ENCODE measurements at places on chromosomes 13 and 19.
A peak's percentile ranks its signal among the peaks of the same experiment; 100 is the strongest.

DNA sequence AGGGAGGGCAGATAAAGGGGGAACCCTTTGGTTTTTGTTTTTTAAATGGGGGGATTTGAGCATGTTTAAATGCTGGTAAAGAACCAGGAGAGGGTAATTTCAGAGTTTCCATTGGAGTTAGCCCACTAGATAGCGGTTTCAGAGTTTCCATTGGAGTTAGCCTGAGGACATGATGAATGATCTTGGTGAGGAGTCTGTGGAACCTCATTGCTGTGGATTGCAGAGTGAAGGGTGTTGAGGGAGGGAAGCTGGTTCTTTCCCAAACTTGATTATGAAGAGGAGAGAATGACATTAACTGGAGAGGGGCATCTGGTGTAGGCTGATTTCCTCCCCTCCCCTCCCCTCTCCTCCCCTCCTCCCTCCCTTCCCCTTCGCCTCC is 5.0 kb downstream of the WASF3 start:
- ATAC-seq, result no peak

GRCh38 chr13:25886438-25887214 is 165.2 kb downstream of the SHISA2 start:
- ATAC-seq, result peak; percentile 90

DNA sequence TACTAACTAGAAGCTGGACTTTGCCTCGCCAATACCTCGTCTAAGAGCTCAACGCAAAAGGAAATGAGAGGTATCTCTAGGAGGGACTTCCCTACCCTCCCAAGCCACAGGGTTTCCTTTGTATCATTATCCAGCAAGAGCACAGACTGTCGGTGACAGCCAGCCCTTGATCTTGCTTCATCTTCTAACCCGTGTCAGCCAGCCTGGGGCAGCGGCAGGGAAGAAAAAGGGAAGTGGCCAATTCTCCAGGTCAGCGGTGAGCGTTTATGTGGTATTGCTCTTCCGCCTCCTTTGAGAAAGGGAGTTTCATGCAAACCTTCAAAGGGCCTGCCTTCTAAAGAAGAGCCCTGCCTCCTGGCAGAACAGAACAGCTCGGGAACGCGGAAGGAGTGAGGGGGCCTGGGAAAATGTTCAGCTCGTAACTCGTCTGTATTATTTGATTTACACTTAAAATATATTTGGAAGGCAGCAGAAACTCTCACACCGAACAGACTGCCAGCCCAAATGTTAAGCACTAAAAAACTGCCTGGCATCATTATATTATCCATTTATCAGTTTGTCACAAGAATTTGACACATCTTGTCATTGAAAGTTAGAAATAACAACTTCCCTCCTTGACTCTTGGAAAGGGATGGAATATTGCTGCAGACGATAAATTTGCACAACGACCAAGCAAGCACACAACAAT is 41.8 kb downstream of the EFNB2 start:
- no peak for ATAC-seq

- peak; percentile 42 for ATAC-seq
These were observed 3.2 kb downstream of the CRLF1 start for GRCh38 chr19:18603255-18603957.

GRCh38 chr19:32232449-32232848 is 113.0 kb upstream of the ZNF507 start:
- no peak for ATAC-seq

GRCh38 chr19:325173-325936 is 19.2 kb downstream of the MIER2 start:
- no peak for ATAC-seq

- no peak for ATAC-seq
These were observed 4.8 kb upstream of the ZNF439 start for GRCh38 chr19:11843722-11844121.

GRCh38 chr13:52405369-52405766 is 604 bp downstream of the THSD1 start:
- no peak for ATAC-seq

DNA sequence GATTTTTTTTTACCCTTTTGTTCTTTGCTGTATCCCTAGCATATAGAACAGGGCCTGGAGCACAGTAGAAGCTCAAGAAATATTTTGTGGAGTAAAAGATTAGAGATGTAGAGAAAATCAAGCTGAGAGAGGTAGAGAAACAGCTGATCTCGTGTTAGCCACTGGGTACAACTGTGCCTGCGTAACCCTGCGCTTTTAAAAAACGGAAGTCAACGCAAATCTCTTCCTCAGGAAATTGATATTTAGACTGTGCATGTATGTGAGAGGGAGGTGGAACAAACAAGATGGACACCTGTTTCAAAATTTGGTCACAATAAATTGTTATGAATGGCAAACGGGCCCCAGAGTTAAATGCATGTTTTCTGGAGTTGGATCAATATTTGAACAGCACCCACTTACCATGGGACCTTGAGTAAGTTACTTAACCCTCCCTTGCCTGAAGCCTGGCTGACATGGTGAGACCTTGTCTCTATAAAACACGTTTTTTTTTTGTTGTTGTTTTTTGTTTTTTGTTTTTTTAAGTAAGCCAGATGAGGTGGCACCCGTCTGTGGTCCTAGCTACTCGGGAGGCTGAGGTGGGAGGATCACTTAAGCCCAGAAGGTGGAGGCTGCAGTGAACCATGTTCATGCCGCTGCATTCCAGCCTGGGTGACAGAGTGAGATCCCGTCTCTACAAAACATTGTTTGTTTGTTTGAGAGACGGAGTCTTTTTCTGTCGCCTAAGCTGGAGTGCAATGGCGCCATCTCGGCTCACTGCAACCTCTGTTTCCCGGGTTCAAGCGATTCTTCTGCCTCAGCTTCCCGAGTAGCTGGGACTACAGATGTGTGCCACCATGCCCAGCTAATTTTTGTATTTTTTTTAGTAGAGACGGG is 3.3 kb upstream of the EPOR start:
- no peak for ATAC-seq

GRCh38 chr19:46499692-46500091 is 4.0 kb upstream of the PNMA8B start:
- no peak for ATAC-seq

DNA sequence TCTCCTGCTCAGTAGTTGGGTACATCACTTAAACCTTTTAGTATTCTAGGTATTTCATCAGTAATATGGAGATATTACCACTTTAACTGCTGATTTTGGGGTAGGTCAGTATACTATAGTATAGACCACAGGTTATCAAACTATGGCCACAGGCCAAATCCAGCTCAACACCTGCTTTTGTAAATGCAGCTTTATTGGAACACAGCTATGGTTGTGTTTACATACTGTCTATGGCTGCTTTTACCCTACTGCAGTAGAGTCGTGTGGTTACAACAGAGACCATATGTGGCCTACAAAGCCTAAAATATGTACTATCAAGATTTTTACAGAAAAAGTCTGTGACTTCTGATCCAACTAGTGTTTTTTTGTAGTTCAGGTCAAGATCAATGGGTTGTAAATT is 10.3 kb downstream of the COG6 start:
- ATAC-seq, result no peak

- ATAC-seq, result peak; percentile 91
These were observed 21.8 kb downstream of the HCN2 start for GRCh38 chr19:611481-611868.

DNA sequence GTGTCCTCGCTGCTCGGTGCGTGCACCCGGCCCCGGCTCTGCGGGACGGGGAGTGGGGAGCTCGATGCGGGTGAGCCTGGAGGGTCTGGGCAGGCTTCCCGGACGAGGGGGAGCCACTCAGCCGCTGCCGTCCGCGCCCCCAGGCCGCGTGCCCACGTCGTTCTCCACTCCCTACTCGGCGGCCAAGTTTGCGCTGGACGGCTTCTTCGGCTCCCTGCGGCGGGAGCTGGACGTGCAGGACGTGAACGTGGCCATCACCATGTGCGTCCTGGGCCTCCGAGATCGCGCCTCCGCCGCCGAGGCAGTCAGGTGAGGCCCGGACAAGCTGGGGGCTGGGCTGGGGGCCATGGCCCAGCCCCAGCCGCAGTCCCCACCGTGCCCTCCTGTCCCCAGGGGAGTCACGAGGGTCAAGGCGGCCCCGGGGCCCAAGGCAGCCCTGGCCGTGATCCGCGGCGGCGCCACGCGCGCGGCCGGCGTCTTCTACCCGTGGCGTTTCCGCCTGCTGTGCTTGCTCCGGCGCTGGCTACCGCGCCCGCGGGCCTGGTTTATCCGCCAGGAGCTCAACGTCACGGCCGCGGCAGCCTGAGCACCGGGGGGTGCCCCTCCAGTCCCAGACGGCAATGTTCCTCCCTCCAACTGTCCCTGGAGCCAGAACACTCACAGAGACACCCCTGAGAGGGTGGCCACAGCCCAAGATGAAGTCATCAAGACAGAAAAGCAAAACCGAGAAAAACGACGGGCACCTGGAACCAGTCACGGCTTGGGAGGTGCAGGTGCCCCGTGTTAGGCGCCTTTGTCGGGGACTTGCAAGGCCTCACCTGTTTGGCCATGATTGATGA is 2.5 kb upstream of the RPL36 start:
- ATAC-seq, result no peak

- no peak for ATAC-seq
These were observed 13.1 kb downstream of the NOP53 start for GRCh38 chr19:47758443-47758804.

DNA sequence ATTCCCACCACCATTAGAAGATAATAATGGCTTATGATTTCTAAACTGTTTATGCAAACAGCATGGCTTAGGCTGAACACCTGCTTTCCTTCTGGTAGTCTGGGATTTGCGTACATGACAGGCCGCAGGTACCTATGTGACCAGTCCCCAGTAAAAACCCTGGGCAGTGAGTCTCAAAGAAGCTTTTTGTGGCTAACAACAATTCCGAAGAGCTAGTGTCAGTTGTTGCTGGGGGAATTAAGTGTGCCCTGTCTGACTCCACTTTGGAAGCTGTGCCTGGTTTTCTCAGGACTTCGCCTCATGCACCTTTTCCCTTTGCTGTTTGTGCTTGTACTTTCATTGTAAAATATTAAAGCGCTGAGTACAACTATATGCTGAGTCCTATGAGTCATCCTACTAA is 250.2 kb upstream of the MIR17HG start:
- ATAC-seq, result no peak

DNA sequence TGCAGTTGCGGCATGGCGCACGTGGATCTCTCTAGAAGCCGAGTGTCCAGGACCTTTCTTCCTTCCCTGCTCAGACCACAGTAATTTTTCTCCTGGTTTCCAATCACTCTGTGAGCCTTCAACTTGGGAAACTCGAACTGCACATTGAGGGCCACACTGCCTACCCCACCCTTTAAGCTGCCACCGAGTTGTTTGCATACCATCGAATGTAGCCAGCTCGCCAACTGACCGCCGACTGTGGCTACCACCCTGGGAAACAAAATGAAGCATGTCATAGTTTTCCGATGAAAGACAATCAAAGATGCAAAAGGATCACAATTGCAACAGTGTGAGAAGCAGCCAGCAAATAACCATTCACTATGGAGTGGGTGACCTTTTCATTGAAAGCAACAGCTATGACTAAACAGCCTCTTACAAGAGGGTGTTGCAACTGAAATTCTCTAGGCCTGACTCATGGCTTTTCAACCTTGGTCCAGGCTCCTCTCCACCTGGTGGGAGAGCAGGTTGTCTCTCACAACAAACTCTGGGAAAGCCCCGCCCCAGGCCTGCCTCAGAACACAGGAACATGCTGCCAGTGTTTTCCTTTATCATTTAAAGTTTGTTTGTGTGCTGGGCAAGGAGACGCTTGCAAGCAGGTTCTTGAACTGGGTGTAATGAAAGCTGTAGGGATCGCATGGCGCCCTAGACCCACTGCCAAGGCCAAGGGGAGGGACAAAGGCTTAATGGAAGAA is 141.7 kb upstream of the SERP2 start:
- peak; percentile 92 for ATAC-seq

DNA sequence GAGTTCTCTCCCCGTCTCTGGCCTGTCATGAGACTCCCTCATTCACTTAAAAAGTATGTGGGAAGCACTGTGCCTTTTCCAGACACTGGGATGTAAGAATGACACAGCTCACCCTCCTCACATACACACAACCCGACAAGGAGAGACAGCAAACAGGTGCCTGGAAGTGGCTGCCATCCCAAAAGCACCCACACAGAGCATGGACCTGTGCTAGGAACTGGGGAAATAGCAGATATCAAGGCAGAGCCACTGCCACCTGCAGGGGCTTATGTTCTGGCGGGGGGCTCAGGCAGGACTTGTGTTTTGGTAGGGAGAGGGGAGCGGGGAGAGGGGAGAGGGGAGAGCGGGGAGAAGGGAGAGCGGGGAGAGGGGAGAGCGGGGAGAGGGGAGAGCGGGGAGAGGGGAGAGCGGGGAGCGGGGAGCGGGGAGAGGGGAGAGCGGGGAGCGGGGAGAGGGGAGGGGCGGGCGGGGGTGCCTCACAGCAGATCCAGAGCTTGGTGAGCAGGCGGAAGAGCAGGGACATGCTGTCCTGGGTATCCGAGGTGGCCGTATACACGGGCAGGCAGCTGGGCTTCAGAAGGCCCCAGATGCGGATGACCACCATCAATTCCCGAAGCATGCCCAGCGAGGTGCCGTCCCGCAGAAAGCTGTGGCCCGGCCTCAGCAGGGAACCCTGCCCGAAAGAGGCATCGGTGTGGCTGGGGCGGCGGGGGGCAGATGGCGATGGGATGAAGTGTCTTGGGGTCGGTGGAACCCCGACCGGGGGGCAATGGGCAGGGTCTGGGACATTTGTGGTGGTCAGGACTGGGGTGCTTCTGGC is 12.2 kb downstream of the CFD start:
- ATAC-seq, result no peak

DNA sequence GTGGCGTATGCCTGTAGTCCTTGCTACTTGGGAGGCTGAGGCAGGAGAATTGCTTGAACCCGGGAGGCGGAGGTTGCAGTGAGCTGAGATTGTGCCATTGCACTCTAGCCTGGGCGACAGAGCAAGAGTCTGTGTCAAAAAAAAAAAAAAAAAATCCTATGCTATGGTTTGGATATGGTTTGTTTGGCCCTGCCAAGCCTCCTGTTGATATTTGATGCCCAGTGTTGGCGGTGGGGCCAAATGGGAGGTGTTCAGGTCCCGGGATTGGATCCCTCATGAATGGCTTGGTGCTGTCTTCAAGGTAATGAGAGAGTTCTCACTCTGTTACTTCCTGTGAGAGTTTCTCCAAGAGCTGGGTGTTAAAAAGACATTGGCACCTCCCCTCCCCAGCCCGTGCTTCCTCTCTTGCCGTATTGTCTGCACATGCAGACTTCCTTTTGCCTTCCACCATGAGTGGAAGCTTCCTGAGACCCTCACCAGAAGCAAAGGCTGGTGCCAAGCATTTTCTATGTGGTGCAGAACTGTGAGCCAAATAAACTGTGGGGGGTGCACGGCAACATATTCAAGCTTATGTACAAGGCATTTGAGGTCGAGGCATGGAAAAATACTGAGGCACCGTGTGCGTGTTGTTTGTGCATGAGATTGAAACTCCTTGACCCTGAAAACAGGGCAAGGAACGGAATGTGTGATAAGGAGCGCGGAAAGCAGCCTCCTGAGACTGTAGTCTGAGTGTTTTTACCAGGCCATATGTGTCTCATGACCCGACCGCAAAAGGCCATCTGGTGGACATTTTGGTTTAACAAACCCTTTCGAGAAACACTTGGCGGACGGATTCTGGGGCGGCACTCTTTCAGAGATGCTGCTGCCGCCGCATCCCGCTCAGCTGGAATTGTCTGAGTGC is 7.3 kb downstream of the SIGLEC9 start:
- ATAC-seq, result peak; percentile 25
